RWPE2 (cell line): ENCODE measurements at places on chromosomes 1 and 21.
A peak's percentile ranks its signal among the peaks of the same experiment; 100 is the strongest.

- DNase-seq: no peak
Measured at GRCh38 chr1:204266504-204267034, 52.8 kb upstream of the GOLT1A start.

- DNase-seq: no peak
Measured at GRCh38 chr1:17112496-17113236, 6.6 kb downstream of the PADI2 start.

GRCh38 chr1:211320980-211321379 lies 5.7 kb upstream of the TRAF5 start:
- DNase-seq: no peak

- DNase-seq: no peak
Measured at GRCh38 chr1:245383396-245384330, 228.9 kb downstream of the KIF26B start.

DNA sequence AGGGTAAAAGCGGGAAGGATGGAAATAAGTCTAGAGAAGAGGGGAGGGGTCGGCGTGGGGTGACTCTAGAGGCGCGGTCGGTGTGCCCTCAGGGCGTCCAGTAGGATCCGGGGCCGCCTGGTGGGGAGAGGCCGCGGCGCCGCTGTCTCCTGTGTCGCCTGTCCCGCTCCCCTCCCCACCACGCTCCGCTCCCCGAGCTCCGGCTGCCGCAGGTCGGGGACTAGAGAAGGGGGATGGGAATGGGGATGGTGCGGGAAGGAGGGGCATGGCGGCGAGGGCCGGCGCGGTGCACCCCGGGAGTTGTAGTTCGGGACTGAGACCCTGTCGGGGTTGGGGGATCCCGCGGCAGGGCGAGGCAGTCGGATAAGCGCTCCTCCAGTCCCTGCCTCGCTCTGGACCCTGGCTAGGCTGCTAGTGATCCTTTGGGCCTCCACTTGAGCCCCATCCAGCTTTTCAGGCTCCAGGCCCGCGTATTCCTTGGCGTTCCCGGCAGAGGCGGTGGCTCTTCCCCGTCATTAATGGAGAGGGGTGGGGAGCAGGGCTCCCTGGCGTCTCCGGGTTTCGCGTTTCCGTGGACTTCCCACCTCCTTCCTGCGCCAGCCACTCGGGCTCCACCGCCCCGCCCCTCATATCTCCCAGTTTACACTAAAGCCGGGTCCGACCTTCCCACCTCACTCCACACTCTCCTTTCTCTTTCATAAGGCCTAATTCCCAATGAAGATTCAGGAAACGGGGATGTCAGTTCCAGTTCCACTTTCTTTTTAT lies at the start of gene ENTREP3:
Gene ENTREP3 (minus strand): TSS at position 241 of the 765 bp plus-strand sequence. CDS start 606 bp downstream, outside the sequence.
- DNase-seq: peak; percentile 85

DNA sequence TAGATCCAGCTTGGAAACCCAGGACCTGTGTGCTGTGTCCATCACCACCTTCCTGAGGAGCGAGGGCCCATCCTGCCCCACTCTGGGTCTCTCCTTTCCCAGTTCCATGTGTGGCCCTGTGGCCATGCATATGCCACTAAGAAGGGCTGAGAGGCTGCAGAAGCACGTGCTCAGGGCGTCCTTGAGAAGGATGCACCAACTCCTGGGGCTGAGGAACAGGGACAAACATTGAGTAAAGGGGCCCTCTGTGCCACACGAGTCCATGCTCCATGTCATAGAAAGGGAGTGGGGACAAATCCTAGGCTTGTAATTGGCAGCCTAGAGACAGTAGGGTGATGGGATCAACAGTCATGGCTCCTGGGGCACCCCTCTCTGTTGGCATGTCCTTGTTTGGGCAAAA lies 8.4 kb downstream of the ETV3L start:
- no peak for DNase-seq

DNA sequence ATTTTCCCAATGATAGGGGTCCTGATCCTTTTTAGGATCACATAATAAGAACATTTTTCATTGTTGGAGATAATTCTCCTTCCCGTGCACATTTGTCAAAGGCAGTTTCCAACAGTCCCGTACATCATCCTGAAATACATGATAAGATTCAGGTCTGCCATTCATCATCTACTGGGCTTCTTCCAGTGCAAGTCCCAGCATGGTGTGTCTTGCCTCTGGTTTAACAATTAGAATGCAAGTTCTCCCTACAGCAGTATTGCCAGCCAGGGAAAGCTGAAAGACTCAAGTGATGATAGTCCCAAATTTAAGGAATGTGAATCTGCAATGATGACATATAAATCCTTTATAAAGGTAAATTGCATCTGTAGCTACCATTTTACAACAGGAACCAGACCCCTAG lies 146.2 kb downstream of the DAB1 start:
- DNase-seq: no peak

- no peak for DNase-seq
Measured at GRCh38 chr1:154577346-154578057, 9.9 kb downstream of the CHRNB2 start.

DNA sequence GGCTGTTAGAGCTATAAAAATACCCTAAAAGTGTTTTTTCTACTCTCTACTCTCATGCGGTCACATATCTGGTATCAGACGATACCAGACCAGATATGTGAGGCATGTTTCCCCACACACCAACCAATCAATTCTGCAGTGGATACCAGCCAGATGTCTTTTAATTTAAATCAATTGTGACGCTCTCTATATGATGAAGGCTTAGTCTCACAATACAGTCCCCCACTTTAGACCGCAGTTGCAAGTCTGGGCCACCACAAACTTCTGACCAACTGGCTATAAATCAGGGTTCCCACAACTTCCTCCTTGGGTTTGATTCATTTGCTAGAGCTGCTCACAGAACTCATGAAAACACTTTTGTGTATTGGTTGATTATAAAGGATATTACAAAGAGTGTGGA lies 586.1 kb upstream of the ZP4 start:
- DNase-seq: no peak

DNA sequence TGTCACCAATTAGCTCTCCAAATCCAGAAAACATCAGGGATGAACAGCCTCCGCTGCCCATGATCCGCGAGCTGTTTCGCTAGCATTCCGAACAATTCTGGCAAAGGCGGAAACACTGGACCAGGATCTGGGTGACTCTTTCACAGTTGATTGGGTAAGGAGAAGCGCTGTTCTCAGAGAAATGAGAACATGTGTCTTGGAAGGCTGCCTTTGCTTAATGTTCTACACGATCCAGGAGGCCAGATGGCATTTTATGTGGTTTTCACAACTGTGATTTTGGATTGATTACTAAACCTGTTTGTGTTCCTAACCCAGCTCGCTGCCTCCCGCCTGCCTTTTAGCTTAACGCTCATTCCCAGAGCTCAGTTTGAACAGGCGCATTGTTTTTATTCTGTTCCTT lies 144.0 kb downstream of the KIF26B start:
- no peak for DNase-seq

GRCh38 chr1:178093951-178094738 lies at the start of gene RASAL2:
Gene RASAL2, plus strand, starts transcription at chr1:178094104. Its CDS starts 389 bp downstream, at chr1:178094493.
- peak; percentile 68 for DNase-seq

DNA sequence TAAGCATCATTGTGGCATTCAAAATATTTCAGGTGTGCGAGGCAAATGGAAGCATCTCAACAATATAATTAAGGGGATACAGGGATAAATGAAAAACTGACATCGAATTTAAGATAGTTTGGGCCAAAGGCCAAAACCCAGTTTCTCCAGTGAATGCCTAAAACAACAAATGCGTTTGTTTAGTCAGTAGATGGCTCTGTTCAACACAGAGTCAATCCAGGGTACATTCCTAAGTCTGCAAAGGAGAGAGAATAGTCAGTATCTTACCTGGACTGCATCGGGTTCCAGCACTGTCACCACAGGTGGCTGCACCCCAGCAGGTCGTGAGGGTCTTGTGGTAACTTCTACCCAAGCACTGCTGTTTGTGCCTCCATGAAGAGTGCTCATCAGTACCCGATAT lies 321.1 kb downstream of the KCTD3 start:
- no peak for DNase-seq

DNA sequence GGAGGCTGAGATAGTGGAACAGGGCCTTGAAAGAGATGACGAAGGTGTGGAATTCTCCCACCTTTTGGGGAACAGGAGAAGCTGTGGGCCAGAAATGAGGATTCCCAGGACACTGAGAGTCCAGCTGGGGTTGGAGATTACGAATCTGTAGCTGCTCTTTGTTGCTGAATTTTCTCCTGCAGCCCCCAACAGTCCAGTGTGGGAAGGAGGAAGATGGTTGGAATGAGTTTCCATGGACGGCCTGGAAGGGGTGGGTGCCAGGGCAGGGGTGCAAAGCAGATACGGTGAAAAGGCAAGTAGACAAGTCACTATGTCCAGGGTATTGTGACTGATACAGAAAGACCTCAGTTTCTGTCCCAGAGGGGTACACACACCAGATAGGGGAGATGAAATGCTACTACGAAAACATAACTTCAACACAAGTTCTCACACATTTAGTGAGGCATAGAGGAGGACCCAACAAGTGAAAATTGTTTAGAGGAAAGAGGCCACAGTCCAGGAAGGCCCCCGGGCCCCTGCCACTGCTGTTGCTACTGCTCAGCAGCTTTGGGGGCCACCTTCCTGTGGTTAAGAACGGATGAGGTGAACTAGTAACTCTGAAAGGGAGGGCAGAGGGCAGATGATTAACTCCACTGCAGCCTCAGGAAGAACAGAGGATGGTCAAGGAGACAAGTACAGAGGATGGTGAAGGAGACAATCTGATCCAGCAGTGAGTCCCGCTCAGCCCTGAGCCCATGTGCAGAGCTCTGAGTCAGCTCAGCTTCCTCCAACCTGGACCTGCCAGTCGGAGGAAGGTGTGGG lies 7.3 kb downstream of the CD244 start:
- no peak for DNase-seq
